ENCODE measurements at places on chromosomes 12 and 14.

GRCh38 chr14:50012644-50013043, 103.7 kb downstream of the VCPKMT start:
- DNase-seq: no peak

GRCh38 chr12:132329036-132329719, at the start of gene GALNT9:
Gene GALNT9 (minus strand): TSS chr12:132329589. CDS start chr12:132329203, 386 bp downstream.
- DNase-seq: no peak

GRCh38 chr12:68222326-68222725, 3.3 kb downstream of the IL26 start:
- DNase-seq: no peak

GRCh38 chr12:111249018-111249370, 119.9 kb downstream of the PHETA1 start:
- DNase-seq: no peak

- no peak for DNase-seq
Observed at GRCh38 chr12:85550924-85551323, 270.9 kb downstream of the ALX1 start.

DNA sequence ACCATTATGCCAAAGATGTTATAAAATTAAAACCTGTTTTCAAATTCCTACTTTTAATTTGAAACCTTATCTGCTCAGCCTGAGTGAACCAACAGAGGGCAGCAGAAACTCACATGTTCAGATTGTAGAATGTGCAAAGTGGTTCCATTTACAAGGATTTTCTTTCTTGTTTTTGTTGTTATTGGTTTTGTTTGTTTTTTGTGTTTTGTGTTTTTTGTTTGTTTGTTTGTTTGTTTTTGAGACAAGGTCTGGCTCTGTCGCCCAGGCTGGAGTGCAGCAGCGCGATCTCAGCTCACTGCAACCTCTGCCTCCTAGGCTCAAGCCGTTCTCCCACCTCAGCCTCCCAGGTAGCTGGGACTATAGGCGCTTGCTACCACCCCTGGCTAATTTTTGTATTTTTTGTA, 22.8 kb upstream of the GARIN2 start:
- no peak for DNase-seq

DNA sequence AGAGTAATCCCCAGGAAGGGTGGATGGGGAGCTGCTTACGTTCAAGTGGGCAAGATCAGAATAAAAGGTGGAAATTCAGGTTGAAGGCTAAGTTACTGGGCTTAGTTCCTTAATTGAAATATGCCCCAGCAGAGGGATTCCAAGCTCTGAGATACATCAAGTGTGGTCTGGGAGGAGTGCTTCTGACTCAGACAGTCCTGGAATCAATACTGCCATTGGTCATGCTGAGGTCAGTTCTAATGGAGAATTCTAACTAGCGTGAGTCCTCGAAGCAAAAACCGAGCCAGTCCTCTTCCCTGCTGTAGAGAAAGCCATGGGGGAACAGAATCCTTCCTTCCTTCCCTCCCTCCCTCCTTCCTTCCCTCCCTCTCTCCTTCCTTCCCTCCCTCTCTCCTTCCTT, 39.9 kb downstream of the NOS1 start:
- DNase-seq: no peak

- no peak for DNase-seq
Observed at GRCh38 chr12:26271889-26272492, 76.6 kb downstream of the SSPN start.

- no peak for DNase-seq
Observed at GRCh38 chr12:57089271-57090245, 644 bp downstream of the NAB2 start.

DNA sequence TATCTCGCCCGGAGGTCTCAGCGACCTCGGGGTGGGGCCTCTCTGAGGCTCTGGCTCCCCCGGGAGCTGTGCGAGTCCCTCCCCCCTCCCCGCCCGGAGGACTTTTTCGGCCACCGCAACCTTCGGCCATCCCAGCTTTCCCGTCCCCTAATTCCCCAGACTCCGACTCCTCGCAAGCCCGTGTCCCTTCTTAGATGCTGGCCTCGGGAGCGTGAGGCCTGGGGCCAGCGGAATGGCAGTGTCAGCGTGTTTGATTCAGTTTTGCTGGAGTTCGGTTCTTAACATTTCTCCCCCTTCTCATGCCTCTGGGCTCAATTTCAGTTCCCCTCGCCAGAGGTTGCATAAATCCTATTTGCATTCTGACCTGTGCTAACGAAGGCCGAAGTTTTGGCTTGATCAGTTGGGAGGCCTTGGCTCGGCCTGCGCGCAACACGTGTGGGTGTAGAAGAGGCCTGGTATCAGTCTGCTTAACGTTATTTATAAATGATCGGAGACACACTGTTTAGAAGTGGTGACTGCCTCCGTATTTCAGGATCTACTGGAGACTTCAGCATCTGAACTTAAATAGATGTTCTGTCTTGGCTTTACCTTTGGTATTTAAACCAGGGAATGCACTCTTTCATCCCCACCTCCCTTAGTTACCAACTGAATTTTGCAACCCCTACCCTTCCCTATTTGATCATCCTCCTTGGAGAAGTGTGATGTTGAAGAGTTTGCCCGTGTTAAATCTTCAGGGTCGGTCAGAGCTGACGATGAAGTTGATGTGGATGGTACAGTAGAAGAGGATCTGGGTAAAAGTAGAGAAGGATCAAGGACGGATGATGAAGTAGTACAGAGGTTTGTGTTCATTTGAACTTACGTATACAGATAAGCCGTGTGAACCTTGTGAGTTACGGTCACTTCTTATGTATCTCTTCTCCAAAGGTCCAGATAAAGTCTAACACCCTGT, 851 bp downstream of the HSP90B1 start:
- no peak for DNase-seq

DNA sequence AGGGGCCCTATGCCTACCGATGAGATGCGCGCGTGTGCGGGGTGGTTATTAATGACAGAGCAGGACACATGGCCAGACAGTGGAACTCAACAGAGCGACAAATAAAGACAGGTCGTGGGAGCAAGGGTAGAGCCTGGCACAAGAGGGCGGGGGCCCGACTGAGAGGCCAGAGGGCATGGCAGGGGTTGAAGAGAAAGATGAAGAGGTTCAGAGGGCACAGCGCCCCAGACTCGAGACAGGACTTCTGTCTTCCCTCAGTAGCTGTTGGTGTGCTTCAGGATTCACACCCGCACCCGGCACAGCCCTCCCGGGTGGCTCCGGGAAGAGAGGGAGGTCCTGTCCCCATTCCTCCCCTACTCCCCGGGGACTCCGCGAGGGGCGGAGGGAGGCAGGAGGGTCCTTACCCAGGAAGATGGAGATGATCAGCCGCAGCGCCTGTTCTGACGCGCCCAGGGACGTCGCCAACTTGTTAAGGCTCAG, 366 bp downstream of the LPCAT3 start:
- no peak for DNase-seq

DNA sequence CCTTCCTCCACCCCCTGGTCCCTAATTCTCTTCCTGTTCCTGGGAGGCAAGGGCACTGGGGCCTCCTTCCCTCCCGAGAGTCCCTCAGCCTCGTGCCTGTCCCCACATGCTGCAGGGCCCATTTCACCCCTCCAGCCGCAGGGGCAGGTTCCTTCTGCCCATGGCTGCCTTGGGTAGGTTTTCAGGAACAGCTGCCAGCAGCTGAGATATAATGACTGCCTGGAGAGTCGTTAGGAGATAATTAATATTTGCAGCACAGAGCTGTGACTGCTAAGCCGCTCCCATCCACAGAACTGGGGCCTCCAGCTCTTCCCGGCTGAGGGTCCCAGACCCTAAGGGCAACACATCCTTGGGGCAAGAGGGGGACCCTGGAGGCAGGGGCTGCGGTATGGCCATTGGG, 211.9 kb upstream of the LHX5 start:
- no peak for DNase-seq

DNA sequence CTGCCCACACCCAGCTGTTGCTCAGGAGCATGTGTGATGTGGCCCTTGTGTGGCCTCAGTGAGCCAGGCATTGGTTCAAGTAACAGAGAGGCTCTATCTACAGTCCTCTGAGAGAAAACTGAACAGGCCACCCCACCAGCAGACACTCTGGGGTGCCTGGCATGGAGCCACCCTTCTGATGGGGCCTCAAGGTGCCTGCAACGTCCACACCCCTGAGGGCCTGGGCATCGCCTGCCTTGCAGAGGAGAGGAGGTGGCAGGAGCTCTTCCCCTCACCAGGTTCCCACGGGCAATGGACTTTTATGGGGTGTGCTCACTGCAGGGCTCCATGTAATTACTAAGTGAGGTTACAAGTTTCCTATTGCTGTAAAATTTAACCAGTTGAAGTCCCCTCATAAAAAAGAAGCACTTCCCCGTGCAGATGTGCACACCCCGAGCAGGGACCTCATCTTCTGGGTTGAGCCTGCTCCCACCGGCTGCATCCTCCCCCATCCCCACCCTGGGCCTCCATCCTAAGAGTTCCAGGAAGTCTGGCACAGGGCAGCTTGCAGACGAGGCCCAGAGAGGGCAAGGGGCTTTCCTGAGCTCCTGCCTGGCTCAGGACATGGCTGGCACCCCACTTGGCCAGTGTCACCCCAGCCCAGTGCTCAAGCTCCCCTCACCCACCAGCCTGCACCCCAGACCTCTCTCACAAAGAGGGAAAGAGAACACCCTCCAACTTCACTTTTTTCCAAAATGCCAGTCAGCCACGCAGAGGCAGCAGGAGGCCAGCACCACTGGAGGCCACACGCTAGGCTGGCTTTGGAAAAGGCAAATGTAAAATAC, 270.4 kb upstream of the RTL1 start:
- DNase-seq: no peak

- DNase-seq: no peak
Observed at GRCh38 chr12:54865683-54866324, 11.5 kb downstream of the MUCL1 start.

GRCh38 chr12:111443586-111443985, 37.9 kb downstream of the SH2B3 start:
- no peak for DNase-seq

DNA sequence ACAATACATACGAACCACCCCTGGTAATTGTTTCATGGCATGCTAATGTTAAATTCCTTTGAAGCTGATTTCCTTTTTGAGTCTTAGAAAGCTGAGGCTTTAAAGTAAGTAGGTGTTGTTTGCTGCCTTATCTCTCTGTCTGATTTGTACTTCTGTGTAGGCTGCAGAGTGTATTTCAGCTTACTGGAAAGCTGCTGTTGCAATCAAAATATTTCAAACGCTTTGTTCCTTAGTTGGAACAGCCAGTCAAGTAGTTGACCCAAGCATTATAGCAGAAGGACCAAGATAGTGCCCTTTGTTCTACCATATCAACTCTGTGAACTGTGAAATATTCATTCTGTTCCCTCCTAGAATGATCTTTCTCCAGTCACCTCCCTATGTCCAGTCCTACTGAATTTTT, 3.1 kb downstream of the PKP2 start:
- no peak for DNase-seq

GRCh38 chr14:38254571-38255407, 1.1 kb downstream of the CLEC14A start:
- no peak for DNase-seq

DNA sequence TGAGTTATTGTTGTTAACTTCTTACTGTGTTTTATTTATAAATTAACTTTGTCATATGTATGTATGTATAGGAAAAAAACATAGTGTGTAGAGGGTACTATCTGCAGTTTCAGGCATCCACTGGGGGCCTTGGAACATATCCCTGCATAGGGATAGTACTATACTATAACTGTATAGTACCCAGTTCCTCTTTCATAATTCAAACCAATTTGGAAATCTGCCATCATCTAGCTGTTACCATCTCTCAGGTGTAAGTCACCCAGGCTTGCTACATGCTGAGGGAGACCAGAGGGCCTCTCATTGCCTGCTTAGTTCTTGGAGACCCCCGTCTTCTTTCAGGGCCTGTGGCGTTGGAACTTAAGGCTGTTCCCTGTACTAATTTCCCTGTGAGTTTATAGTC, 12.9 kb upstream of the DCD start:
- DNase-seq: no peak

- DNase-seq: no peak
Observed at GRCh38 chr14:101109347-101109638, 205.8 kb upstream of the RTL1 start.

DNA sequence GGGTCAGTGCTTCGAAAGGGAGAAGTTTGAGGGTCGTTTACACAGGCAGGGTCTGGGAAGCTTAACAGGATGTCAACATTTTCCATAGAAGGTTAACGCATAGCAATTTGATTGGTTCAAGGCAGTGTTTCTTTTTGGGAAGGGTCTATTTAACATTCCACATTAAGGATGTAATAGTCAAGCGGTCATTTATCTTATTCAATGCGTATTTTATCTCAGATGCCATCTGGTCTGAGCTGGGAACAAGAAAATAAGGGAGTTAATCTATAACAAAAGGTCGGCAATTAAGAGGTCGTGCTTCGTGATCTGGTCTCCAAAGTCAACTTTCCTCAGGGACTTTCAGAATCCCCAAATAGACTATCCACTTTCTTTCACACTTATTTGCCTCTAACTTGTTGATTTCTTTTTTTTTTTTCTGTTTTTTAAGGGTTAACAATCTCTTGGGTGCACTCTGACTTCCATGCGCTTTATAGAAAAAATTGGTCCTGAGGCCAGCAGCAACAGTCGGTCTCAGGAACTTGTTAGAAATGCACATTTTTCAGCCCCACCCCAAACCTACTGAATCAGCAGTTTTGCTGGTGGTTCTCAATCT, 550 bp upstream of the RESF1 start:
- no peak for DNase-seq
